ENCODE measurements at places on chromosomes 6 and 20. TPM values are rescaled to one million over a fixed set of nuclear protein-coding genes. Genes with fewer than 3 reads are reported as not detected.

The KIAA1755 gene
- total RNA-seq = not detected

The NMBR gene
- not detected for total RNA-seq

The RNF217 gene
- total RNA-seq = 50.7 TPM

The BFSP1 gene
- total RNA-seq = 3.5 TPM

The DHX16 gene
- 38.5 TPM for total RNA-seq

The EYA4 gene
- total RNA-seq = 8.1 TPM

The RNF5 gene
- 44.4 TPM for total RNA-seq

Data from endothelial cell (in vitro differentiated cells).